ENCODE measurements at places on chromosomes 2 and 18. TPM values are rescaled to one million over a fixed set of nuclear protein-coding genes. Genes with fewer than 3 reads are reported as not detected.

The ADI1 gene
- 55.6 TPM for total RNA-seq

The TMEM163 gene
- 0.12 TPM for total RNA-seq

The DSG2 gene
- total RNA-seq: 68.1 TPM

The DRC1 gene
- 0.29 TPM for total RNA-seq

The ERICH2 gene
- not detected for total RNA-seq

The DIPK1C gene
- not detected for total RNA-seq

Data from A549 treated with DMSO at 1 μM for 4 hours (cell line).